ENCODE measurements at places on chromosomes 7 and 10.

GRCh38 chr10:110503528-110504110, 5.9 kb downstream of the DUSP5 start:
- DNase-seq, result no peak

GRCh38 chr10:56728349-56728748, 367.3 kb upstream of the ZWINT start:
- no peak for DNase-seq

DNA sequence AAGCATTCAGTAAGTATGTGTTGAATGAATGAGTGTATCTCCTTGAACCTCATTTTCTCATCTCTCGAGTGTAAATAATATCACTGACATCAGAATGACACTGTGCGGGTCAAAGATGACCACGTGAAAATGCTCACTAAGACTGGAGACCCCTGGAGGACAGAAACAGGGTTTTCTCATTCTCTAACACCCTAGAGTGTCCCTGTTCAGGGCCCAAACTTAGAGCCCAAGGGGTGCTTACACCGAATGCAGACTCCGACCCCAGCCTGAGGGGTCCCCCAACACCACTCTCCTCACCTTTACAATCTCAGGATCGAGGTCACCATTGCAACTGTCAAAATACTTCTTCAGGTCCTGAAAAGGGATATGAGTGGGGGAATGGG, 1.4 kb downstream of the CDK5 start:
- no peak for DNase-seq

GRCh38 chr10:89025453-89025852, 34.9 kb downstream of the FAS start:
- DNase-seq, result no peak

DNA sequence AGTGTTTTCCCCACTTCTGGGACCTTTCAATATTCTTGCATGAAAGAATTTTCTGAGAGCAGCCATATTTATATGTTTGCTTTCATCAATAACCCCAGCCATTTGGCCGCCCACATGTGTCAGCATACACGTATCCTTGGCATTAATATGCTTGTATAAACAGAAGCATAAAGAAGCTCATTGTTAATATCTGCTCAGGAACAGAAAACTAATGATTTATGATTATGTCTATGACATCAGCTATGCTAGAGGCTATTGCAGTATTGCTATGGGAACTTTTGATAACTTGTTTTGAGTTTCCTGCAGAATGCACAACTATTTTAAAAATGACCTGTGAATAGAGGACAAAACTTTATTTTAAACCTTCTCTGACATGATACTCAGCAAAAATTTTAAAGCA, 300.9 kb upstream of the MTPN start:
- DNase-seq, result no peak

GRCh38 chr7:50229964-50230363, 74.6 kb upstream of the IKZF1 start:
- DNase-seq, result peak; percentile 4

GRCh38 chr7:24741679-24742505, 15.4 kb downstream of the GSDME start:
- DNase-seq, result no peak

- DNase-seq, result no peak
Measured at GRCh38 chr10:130720235-130720634, 584.0 kb downstream of the GLRX3 start.

- DNase-seq, result no peak
Measured at GRCh38 chr10:123882681-123883445, 8.7 kb downstream of the CPXM2 start.

- peak; percentile 6 for DNase-seq
Measured at GRCh38 chr10:112562809-112563663, 116.0 kb downstream of the VTI1A start.

DNA sequence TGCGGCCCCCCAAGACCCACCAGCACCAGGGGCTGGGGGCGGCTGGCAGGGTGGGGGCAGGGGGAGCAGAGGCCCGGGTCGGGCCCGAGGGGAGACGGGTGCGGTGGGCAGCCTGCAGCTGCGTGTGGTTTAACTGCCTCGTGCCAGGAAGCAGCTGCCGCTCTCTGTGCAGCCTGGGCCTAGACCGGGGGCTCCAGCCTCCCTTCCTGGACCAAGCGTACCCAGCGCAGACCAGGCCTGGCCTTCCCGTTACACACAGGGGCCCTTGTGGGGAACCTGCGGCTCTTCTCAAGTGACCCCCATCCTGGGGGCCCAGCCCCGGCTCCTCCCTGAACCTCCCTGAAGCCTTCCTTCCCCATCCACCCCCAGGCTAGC, 6.6 kb upstream of the INTS1 start:
- no peak for DNase-seq

DNA sequence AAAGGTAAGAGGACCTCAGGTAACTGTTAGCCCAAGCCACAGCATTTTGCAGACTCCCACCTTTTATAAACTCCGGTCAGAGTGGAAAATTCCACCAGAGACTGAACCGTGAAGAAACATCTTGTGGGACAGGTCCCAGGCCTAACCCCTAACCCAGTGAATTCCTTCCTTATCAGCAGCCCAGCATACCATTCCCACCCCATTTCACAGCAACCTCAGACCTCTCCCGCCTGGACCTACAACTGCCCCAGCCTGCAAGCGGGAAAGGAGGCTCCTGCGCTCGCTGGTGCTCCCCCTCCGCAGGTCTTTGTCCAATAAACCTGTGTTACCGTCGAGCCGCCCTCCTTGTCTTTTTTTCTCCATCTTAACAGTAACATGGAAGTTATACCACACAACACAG, 736.6 kb downstream of the MAGI2 start:
- no peak for DNase-seq

GRCh38 chr7:100779359-100779758, 46.0 kb downstream of the ZAN start:
- no peak for DNase-seq

All from dermis blood vessel endothelial cell (primary cell).